ENCODE measurements at places on chromosomes 16 and 17. TPM values are rescaled to one million over a fixed set of nuclear protein-coding genes. Genes with fewer than 3 reads are reported as not detected.

ST6GALNAC2 gene
- 0.84 TPM for total RNA-seq

ANKS3 gene
- 15.9 TPM for total RNA-seq

POLR3E gene
- total RNA-seq: 135 TPM

DNA sequence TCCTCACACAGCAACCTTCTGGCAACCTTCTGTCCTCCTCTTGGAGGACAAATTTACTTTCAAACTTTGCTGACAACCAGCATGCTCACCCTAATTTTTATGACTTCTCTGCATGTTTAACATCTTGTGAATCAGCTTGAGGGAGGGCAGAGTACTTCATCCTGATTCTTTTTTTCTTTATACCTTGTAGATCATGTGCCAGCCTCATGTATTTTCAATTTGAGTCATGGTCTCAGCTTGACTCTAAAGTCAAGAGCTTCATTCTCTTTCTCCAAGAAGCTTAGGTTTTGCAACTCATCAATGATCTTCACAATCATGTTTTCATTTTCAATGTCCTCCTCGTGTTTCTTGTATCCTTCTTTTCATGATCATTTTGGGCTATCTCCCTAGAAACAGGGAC lies 3.6 kb upstream of the KRTAP9-7 start:
- no peaks in the 10 kb centered on the region for H3K4me1 ChIP-seq
- H3K27me3 ChIP-seq: no peaks in the 10 kb centered on the region
- H3K4me3 ChIP-seq: no peak overlapping the region
- DNase-seq: no peak
- no peak overlapping the region for H3K27ac ChIP-seq
- no peaks in the 10 kb centered on the region for H3K36me3 ChIP-seq

METRN gene
- 46.1 TPM for total RNA-seq
